GM12878 (cell line): ENCODE measurements at places on chromosomes 12 and 14. TPM values are rescaled to one million over a fixed set of nuclear protein-coding genes. Genes with fewer than 3 reads are reported as not detected.

Gene LALBA
- not detected in 2 replicates for total RNA-seq

GRCh38 chr12:53499266-53500141, at the start of gene MAP3K12:
Gene MAP3K12, minus strand, starts transcription at chr12:53499458. Its CDS starts 12,067 bp downstream, at chr12:53487391.
- peak within 1 kb of the TSS; percentile 82 for H3K27ac ChIP-seq
- DNase-seq, result no peak
- H3K27me3 ChIP-seq, result no peaks in the 10 kb centered on the region

DNA sequence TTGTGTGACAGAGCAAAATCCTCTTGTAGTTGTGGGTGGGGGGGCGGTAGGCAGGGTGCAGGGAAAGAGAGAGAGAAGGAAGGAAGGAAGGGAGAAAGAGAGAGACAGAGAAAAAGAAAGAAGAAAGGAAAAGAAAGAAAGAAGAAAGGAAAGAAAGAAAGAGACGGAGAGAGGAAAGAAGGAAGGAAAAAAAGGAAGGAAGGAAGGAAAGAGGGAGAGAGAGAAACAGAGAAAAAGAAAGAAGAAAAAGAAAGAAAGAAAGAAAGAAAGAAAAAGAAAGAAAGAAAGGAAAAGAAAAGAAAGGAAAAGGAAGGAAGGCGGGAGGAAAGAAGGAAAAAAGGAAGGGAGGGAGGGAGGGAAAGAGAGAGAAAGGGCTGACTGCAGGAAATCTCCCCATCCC, 17.6 kb upstream of the FAIM2 start:
- no peak overlapping the region for H3K27ac ChIP-seq
- no peaks in the 10 kb centered on the region for H3K4me1 ChIP-seq
- no peak overlapping the region for H3K4me3 ChIP-seq
- DNase-seq, result no peak
- H3K36me3 ChIP-seq, result no peaks in the 10 kb centered on the region
- no peaks in the 10 kb centered on the region for H3K27me3 ChIP-seq

DNA sequence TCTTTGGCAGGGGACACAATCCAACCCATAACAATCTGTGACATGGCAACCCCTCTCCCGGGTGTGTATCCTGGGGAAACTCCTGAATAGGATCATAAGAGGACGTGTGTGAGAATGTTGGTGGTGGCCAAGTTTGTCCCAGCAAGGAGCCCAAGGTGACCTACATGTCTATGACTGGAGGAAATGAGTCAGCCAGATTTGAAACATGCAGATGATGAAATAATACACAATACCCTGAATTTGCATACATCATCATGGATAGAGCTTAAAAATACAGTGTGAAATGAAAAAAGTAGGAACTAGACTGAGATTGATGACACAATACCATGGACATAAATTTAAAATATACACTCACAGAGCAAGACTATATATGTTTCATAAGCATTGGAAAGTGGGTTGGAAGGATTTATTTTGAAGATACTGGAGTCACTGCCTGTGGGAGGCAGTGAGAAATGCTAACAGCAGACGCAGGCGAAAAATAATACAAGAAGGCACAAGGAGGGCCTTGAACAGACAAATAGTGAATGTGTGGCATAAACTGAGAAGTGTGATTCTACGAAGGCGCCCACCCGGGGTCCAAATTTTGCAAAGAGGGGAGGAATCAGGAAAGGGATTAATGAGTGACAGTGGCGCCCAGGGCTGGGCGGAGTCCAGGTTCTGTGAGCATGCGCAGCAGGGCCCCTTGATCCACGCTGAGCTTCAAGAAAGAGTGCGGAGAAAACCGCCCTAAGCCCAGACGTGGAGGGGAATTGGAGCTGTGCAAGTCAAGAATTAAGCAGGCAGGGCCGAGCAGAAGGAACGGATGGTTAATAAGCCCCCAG, 7.0 kb upstream of the MAP1LC3B2 start:
- H3K4me1 ChIP-seq, result peaks cover 16% of the 10 kb centered on the region
- no peaks in the 10 kb centered on the region for H3K27me3 ChIP-seq
- no peak overlapping the region for H3K27ac ChIP-seq
- DNase-seq, result no peak

DNA sequence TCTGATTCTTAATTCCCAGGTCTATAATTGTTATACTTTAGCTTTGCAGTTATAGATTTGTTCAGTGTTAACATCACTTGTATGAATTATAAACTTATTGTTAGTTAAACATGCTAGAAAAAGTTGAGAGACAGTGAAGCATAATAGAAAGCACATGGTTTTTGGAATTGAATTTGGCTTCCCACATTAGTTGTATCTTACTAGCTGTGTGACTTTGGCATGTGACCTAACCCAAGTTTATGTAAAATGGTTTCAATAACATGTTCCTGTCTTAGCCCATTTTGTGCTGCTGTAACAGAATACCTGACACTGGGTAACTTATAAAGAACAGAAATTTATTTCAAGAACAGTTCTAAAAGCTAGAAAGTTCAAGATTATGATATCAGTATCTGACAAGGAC, 146.3 kb downstream of the PDE3A start:
- H3K27ac ChIP-seq, result no peak overlapping the region
- no peaks in the 10 kb centered on the region for H3K4me1 ChIP-seq
- DNase-seq, result no peak
- no peak overlapping the region for H3K4me3 ChIP-seq
- no peaks in the 10 kb centered on the region for H3K36me3 ChIP-seq

- H3K27ac ChIP-seq, result no peak overlapping the region
- no peak overlapping the region for H3K4me3 ChIP-seq
- H3K27me3 ChIP-seq, result no peaks in the 10 kb centered on the region
- DNase-seq, result no peak
- H3K36me3 ChIP-seq, result no peaks in the 10 kb centered on the region
Observed at GRCh38 chr12:94590428-94590827, 59.9 kb downstream of the TMCC3 start.
